AG04449 (cell line): ENCODE measurements at places on chromosomes 4 and X.

DNA sequence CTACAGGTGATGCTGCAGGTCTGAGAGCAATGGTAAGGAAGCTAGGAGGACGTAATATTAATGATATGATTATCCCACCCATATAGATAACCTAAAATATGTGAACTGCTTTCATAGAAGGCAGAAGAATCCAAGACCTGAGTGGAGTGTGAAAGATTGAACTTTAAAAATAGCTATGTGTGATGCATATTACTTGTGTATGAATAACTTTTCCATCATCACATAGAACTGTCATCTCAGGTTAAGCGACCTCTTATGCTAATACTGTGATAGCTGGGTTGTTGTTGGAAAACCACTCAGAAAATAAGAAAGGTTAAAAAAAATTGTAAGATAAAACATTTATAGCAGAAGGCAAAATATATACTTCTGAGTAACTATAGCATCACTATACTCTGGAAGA lies 90.3 kb downstream of the SLC4A4 start:
- no peak for DNase-seq

DNA sequence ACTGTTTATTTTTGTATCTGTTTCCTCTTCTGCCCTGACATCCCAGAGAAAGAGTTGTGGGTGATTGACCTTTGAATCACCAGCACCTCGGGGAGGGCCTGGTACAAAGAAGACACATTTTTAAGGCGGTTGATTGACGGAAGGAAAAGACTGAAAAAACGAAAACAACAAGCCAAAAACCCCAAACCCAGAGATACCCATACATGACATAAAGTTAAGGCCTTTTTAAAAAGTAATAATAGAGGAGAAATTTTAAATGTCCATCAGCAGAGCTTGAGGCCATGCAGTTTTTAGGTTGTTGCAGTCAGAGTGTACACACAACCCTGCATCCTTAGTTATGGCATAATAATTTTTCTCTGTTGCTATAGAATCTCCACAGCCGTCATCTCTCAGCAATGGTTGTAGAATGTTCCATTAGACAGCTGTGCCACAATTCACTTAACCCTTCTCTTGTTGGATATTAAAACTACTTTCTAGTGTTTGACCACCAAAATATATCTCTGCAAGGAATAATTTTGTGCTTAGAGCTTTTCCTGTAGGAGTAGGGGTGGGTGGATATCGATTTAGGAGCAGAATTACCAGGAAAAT lies 110.2 kb downstream of the GNL3L start:
- no peak for DNase-seq

DNA sequence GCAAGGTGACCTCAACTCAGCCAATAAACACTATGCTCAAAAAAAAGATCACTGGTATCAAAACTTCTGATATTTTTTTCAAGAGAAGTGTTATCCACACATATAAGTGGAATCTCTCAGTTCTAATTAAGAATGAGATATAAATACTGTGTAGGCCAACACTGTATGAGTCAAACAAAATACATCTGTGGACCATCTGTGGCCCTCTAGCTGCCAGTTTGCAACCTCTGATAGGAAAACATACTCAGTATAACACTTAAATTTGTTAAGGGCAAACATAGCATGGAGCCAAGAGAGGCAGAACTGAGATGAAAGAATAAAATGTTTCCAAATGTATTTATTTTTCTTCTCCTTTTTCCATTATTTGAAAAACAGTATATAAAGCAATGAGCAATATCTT lies 377.3 kb downstream of the ARAP2 start:
- DNase-seq, result no peak

DNA sequence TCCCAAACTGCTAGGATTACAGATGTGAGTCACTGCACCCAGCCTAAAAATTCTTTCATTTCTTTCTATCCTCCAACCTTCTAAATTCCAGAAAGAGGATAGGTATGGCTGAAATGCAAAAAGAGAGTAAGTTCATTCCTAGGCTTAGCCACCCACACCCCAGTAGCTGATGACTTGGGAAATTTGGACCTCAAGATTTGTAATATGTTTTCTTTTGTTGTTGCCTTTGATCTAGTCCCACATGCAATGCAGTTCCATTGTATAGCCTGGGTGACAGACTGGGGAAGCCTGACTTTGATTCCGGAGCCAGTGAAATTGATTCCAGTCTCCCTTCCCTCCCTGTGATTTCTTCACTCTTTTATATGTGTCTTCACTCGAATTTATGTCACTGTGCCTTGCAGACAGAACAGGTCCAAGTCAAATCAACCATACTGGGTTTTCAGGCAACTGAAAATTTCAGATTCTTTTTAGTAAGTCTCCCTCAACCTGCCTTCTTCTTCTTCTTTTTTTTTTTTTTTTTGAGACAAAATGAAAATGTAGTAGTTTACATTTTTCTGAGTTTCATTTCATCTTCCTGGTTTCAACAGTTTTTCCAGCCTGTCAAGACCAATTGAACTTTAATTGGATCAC lies 176.2 kb upstream of the RBPJ start:
- no peak for DNase-seq

GRCh38 chrX:125998432-125998831 lies 167.7 kb downstream of the DCAF12L2 start:
- DNase-seq, result no peak

GRCh38 chr4:180860089-180860720 lies 1383.0 kb upstream of the TENM3 start:
- no peak for DNase-seq

GRCh38 chrX:118038614-118039365 lies 77.8 kb downstream of the KLHL13 start:
- DNase-seq, result no peak

DNA sequence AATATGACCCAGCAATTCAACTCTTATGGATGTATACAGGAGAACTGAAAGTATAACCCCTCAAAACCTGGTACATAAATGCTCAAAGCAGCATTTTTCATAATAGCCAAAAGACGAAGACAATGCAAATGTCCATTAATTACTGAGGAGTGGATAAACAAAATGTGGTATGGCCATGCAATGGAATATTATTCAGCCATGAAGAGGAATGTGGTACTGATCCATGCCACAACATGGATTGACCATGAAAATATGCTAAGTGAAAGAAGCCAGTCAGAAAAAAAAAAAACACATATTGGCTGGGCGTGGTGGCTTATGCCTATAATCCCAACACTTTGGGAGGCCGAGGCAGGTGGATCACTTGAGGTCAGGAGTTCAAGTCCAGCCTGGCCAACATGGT lies 74.5 kb upstream of the PLS3 start:
- DNase-seq, result no peak

DNA sequence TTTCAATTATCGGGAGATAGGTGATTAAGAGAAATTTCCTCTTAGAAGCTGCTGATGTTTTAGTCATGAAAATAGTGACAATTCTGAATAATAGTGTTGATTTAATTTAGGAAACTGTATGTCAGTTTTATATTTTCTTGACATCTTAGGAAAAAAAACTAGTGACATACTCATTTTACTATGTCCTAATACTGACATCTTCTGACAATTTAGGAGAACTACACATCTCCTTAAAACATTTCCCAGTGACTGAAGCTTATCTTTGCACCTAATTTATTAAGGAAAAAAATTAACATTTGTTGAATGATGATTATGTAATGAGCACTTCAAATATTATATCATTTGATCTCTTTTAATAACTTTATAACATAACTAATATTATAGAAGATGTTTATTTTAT lies 42.0 kb upstream of the RBMXL3 start:
- DNase-seq, result no peak

GRCh38 chr4:144509088-144510015 lies 136.6 kb upstream of the HHIP start:
- no peak for DNase-seq

GRCh38 chr4:154560419-154560801 lies 2.4 kb upstream of the FGB start:
- no peak for DNase-seq

GRCh38 chrX:72305286-72306084 lies at the start of gene CITED1:
TSS of gene CITED1 (minus strand) at chrX:72305914. CDS start at chrX:72302869, 3,045 bp downstream.
- DNase-seq, result no peak
